Naive thymus-derived CD8-positive, alpha-beta T cell (primary cell): ENCODE measurements at places on chromosomes 4 and X.

GRCh38 chrX:138877746-138878145, 166.2 kb upstream of the FGF13 start:
- DNase-seq: no peak

DNA sequence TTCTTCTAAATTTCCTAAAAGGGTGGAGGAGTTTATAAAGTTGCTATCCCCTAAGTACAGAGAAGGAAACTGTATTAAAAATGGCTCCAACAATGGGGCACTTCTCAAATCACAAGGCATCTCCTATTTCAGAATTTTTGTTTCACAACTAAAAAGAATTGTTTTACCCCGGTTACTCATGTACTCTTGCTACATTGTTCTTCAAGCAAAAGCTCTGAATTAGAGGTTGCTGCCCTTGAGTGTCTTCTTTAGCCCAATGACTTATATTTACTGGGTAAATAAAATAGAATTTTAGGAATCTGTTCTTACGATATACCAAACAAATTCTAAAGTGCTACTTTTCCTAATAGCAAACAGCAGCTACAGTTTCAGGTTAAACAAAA, 67.5 kb downstream of the PPEF2 start:
- DNase-seq: no peak

GRCh38 chr4:71453531-71453930, 114.7 kb downstream of the SLC4A4 start:
- DNase-seq: no peak

GRCh38 chr4:141447761-141448160, 188.6 kb upstream of the IL15 start:
- DNase-seq: no peak

- no peak for DNase-seq
Measured at GRCh38 chr4:184274286-184274951, 56.7 kb upstream of the ENPP6 start.

DNA sequence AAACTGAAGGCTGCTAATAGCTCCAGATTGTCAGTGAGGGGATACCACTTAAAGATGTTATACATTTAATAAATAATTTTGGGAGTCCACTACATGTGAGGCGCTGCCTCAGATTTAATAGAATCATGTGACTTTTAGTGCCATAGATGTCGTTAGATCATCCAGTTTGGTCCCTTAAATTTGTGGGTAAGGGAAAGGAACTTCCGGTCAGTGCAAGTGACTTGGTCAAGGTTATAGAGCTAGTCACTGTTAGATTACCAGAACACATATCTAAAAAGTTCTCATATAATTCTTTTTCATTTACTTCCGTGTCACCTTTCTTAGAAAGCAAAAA, 529 bp upstream of the UBA6 start:
- no peak for DNase-seq

DNA sequence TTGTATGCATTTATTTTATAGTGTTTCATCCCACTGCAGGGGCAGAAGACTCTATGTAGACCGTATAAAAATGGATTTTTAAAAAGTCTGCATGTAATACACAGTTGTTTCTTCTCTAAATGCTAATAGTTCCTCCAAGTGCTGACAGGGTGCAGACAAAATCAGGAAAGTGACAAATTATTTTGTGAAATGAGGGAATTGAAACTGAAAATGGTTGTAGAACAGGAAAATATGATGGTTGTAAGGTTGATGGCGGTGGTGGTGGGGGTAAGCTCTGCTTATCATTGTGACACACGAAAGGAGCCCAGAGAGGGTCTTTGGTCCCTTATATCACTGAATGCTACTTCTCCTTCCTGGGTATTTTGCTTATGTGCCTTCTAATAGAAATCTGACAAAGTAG, 4.3 kb downstream of the IL15 start:
- DNase-seq: no peak

DNA sequence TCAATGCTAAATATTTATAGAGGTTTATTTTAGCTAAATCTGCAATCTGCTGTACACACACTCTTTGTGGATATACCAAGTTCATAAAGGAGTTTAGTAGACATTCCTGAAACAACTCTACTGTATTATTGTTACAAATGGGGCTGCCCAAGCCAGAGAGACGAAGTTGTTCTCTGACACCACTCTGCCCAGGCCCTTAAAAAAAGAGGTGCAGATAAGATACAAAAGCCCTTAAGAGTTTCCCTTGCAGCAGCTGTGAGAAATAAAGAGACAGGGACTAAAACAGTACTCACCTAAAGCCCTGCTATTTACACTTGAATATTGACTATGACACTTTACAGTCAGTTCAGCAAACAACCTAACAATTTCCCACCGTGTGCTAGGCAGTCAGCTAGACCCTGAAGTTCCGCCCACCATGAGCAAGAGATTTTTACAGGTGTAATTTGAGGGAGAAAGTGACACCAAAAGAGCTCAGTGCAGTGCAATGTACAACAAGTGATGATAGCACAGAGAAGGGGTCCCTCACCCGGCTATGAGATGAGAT, 191.7 kb downstream of the PRDM5 start:
- DNase-seq: no peak

- no peak for DNase-seq
Measured at GRCh38 chrX:149950681-149951080, 12.4 kb upstream of the EOLA2 start.

- DNase-seq: no peak
Measured at GRCh38 chr4:132299841-132300240, 849.3 kb upstream of the PCDH10 start.

DNA sequence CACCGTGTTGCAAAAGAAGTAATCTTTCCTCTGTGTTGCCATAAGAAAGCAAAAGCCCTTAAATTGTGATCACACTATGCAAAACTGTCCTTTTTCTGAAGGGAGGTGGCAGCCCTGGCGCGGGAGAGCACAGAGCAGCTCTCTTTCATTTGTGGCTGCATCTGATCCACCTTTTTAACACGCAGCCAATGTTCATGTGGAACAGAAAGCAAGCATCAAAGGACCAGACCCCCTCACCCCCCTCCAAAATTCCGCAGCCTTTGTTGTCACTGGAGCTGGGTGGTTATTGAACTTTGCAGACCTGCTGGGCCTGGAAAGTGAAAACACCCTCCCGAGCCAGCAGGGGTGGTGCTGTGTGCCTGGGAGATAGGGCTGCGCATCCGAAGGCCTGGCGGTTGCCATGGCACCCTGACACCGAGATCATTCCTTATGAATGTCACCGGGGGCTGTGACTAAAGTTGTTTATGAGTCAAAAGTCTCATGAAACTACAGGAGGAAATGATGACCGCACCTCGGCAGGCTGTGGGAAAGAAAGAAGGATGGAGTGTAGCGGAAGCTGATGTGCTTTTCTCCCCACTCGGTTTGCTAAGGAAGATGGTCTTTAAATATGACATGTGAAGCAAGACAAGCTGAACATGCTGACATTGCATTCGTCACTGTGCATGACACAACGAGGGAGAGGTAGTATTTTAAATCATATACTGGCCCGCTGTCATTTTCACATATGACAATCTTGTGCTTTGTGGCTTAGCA, 367.4 kb downstream of the UNC5C start:
- DNase-seq: no peak

DNA sequence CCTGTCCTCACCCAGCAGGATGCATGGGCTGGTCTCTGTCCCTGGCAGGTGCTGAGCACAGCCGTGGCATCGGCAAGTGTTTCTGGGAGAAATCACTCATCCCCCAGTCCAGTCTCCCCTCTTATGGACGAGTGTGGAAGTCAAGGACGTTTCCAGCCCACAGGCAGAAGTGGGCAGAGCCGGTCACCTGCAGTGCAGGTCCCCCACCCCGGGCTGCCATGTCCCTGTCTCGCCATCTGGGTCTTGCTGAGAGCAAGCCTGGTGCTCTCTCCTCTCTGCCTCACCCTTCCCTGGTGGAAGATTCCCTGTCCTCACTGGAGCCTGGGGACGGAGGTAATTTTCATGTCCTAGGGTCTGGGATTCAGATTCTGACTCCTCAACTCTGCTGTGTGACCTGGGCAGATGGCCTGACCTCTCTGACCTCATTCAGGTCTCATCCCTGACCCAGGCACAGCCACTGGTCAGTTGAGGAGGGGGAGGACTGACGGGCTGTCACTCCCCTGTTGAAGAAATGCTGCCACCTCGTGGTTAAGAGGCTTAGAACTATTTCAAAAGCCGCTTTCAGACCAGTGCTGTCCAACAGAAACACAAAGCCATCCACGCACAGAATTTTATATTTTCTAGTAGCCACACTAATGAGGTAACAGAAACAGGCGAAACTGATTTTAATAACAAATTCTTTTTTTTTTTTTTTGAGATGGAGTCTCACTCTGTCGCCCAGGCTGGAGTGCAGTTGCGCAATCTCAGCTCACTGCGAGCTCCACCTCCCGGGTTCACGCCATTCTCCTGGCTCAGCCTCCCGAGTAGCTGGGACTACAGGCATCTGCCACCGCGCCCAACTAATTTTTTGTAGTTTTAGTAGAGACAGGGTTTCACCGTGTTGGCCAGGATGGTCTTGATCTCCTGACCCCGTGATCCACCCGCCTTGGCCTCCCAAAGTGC, 1.8 kb downstream of the CPZ start:
- no peak for DNase-seq

GRCh38 chrX:70386235-70386634, 36.9 kb upstream of the GDPD2 start:
- no peak for DNase-seq

DNA sequence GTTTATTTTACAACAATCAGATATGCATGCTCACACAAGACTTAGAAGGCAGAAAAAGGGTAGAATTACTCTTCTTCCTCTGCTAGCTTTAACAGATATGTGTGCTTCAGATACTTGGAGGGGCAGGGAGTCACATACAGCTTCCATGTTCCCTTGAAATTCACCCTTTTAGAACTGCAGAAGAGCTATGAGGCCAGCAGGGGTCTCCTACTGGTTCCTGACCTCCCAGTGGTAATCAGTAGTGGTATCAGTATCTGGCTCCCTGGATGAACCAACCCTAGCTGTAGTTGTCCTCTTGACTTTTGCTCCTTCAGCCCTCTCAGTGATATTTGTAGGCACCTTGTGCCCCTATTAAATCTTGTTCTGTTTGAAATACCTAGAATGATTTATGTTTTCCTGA, 81.5 kb downstream of the RCHY1 start:
- no peak for DNase-seq

- no peak for DNase-seq
Measured at GRCh38 chrX:129158505-129158904, 364.8 kb downstream of the SMARCA1 start.

GRCh38 chr4:155921597-155921996, 18.1 kb downstream of the TDO2 start:
- no peak for DNase-seq

DNA sequence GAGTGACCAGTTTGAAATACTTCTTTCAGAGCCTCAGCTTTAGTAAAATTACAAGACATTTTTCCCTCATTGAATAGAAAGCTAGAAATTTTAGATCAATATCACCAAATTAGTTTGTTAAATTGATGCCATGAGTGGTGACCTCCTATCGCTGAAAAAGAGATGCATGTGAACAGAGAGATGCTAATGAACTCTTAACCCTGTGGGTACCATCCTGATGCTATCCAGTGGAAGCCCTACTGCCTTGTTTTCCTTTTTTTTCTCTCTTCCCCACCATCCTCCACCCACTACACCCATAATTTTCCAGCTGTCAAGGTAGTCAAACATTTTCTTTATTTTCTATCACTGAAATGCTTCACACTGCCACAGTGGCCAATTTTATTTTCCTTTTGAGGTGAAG, 61.9 kb downstream of the PPEF1 start:
- no peak for DNase-seq

GRCh38 chr4:156998500-156999174, 27.0 kb upstream of the PDGFC start:
- no peak for DNase-seq

DNA sequence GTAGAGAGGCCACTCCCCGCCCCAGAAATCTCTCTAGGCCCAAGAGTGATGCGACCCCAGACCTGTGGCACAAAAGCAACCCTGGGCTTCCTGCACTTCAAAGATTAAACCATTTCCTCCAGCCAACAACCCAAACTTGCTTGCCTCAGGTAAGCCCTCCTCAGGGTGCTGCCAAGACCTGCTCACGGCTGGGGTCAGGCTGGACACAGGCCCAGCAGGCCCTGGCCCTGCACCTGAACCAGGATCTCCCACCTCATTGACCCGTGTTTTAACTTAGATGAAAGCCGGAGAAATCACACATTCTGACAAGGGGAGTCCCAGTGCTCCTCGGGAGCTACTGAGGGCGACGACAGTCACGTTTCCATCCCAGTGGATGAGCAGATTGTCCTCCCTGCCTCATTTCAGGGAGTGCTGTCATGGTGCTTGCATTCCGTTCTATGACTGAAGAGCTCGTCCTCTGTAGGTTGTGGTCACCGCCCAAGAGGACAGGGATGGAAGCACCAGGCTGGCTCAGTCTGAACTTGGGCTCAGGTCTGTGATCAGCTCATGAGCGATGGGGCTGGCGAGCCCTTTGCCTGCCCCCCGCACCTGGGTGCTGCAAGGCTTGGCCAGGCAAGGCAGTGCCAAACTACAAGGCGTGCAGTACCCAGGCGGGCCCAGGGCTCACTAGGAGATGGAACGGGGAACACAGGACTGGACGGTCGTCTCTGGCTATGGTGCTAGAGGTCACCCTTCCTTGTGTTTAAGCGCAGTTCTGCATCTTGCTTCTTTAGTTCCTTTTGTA, 25.9 kb downstream of the WDR1 start:
- no peak for DNase-seq

DNA sequence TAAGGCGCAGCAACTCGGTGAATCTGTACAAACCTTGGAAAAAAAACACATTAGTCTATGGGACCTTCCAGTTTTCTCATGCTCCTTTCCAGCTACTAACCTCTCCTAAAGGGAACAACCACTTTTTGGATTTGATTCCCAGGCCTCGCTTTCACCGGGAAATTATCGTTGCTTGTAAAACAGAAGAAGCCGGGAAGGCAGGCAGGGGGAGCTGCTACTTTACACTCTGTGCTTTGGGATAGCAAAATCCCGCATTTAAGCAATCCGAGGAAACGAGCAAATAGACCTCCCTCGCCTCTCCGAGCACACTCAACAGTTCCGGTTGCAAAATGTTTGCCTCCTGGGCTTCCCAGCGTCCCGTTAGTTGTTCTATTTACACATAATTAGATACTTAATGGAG, 1.2 kb downstream of the CD38 start:
- no peak for DNase-seq

- peak; percentile 6 for DNase-seq
Measured at GRCh38 chr4:185513489-185514181, 21.7 kb downstream of the PDLIM3 start.

GRCh38 chr4:119233750-119234149, 21.2 kb downstream of the USP53 start:
- DNase-seq: no peak
